Head of caudate nucleus (tissue), 42 donors: ENCODE measurements at places on chromosomes 6 and 20.

GRCh38 chr20:47725248-47725973 lies 59.9 kb downstream of the SULF2 start:
- DNase-seq = peak; percentile 62

- DNase-seq = no peak
Measured at GRCh38 chr6:136751522-136751956, 40.7 kb downstream of the MAP3K5 start.

DNA sequence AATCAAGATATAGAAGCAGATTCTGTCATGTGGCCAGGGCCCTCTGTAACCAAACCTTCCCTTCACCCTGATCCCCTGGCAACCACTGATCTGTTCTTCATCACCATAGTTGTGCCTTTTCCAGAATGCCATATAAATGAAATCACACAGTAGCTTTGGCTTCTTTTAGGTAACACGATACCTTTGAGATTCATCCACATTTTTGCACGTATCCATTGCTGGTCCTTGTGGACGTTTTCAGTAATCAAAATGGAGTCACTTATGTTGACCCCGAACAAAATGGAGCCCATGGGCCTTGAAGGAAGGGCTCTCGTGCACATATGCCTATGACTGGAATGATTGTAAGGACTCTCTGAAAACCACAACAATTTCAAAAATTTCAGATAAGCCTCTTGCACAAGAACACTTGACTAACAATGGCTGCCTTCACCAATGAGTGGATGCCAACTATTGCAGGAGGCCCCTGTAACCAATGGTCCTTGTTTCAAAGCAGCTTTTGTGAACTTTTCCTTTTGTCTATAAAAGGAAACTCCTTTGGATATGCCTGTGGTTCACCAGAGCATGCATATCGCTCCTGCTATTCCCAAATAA lies 84.3 kb upstream of the RALY start:
- DNase-seq = no peak

- DNase-seq = no peak
Measured at GRCh38 chr6:106413016-106413415, 52.5 kb downstream of the CRYBG1 start.

GRCh38 chr6:87860902-87861301 lies 158.9 kb upstream of the AKIRIN2 start:
- no peak for DNase-seq

- no peak for DNase-seq
Measured at GRCh38 chr6:149563928-149564325, 2.2 kb upstream of the GINM1 start.

- DNase-seq = no peak
Measured at GRCh38 chr6:74117113-74117512, 421.1 kb downstream of the CD109 start.

DNA sequence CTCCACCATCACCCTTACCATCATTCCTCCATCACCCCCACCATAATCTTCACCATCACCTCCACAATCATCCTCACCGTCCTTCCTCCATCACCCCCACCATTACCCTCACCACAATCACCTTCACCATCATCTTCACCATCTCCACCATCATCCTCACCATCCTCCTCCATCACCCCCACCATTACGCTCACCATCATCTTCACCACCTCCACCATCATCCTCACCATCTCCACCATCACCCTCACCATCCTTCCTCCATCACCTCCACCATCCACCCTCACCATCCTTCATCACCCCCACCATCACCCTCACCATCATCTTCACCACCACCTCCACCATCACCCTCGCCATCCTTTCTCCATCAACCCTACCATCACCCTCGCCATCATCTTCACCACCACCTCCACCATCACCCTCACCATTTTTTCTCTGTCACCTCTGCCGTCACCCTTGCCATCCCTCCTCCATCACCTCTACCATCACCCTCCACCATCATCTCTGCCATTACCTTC lies 33.1 kb upstream of the MPC1 start:
- no peak for DNase-seq

DNA sequence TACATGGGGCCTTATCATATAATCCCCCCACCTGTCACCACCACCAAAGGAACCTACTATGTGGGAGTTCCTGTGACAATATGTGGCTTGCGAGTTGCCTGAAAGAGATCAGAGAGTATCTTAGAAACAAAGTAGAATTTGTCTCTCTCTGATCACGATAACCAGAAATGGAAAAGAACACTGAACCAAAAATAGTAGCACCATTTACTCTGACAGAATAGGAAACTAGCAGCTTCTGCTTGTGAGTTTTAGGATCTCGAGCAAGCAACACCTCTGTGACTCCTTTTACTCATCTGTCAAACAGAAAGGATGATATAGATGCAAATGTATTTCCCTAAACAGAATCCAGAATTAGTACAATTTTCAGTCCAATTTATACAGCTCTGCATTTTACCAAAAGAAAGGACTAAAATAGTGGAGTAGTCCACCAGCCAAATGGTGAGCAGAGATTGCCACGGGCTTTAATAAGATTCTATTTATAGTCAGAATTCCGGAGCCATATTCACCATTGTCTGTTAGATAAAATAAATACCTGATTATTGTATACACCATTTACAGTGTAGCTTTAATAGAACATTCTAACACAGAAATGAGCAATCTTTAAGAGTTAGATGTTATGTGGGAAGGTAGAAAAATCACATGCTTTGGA lies 19.9 kb upstream of the STMND1 start:
- DNase-seq = no peak

- DNase-seq = no peak
Measured at GRCh38 chr20:49993301-49993751, 10.5 kb downstream of the SNAI1 start.
